Spinal cord (tissue), 10 donors: ENCODE measurements at places on chromosomes 13 and 19. TPM values are rescaled to one million over a fixed set of nuclear protein-coding genes. Genes with fewer than 3 reads are reported as not detected.
A peak's percentile ranks its signal among the peaks of the same experiment; 100 is the strongest.

GRCh38 chr19:43316591-43317319 is 36.7 kb upstream of the CD177 start:
- no peak for DNase-seq

Gene NRTN
- total RNA-seq = 0.99 TPM

Gene PALM
- 48.8 TPM for total RNA-seq

DNA sequence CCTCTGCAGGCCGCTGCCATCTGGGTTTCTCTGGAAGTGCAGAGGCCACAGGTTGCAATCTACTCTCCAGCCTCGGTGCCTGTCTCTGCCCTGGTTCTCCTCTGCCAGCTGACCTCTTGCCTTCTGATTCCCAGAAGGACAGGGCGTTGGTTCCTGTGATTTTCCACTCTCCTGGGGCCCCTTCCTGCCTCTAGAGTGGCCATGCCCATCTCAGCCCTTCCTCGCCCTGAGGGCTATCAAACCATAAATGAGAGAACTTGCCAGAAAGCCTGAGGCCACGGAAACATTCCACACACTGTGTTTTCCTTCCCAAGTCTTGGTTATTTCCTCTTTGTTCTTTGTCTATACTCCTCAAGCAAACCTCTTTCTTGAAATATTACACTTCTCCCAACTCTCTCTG is 146.2 kb downstream of the SHISA2 start:
- DNase-seq = no peak

- DNase-seq = no peak
These were observed at the start of gene ING1 for GRCh38 chr13:110713642-110713952. ING1 (plus strand) TSS chr13:110713700; CDS start chr13:110714150, 450 bp downstream.

GRCh38 chr13:72204291-72204690 is 337.3 kb upstream of the DACH1 start:
- no peak for DNase-seq

Gene MIDN
- 13.3 TPM for total RNA-seq

Gene KLC3
- 1.1 TPM for total RNA-seq

GRCh38 chr13:67062160-67062559 is 168.0 kb downstream of the PCDH9 start:
- no peak for DNase-seq

DNA sequence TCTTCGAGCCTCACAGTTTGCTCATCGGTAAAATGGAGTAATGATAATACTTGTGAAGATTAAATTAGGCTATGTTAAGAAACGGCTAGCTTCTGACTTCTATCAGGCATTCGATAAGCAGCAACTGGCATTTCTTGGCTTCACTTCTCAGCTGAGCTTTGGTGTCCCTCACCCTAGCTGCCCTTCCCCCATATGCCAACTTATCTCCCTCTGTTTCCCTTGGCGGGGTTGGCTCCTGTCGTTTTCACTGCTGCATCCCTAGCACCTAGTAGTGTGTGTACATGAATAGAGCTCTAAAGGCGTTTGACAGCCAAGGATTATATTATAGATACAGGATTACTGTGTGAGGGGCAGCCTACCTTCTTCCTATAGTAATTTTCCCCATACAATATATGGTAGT is 97.5 kb downstream of the TNFSF11 start:
- no peak for DNase-seq

DNA sequence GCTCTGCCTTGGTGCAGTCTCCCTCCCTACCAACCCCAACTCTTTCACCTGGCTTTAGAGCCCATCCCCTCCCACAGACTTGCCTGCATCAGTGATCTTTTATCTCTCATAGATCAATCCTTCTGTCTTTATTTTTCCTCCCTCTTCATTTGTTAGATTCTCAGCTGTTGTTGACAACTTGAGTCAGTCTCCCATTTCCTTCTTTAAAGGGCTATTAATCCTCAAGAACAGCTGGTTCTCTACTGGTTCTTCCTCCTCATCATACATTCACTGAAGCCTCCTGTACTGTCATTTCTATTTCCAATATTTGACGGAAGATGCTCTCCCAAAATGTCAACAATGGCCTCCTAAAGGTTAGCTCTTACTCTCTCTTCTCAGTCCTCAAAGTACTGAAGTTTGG is 408.2 kb downstream of the TBC1D4 start:
- DNase-seq = no peak

Gene ACER1
- total RNA-seq = not detected

- no peak for DNase-seq
These were observed 55.4 kb downstream of the KDM4B start for GRCh38 chr19:5024282-5024681.

Gene ELF1
- 41.3 TPM for total RNA-seq

Gene ZSCAN4
- not detected for total RNA-seq

GRCh38 chr13:30158774-30159445 is 148.4 kb downstream of the KATNAL1 start:
- no peak for DNase-seq

GRCh38 chr19:2806736-2807378 is 12.8 kb upstream of the ZNF554 start:
- DNase-seq = no peak

DNA sequence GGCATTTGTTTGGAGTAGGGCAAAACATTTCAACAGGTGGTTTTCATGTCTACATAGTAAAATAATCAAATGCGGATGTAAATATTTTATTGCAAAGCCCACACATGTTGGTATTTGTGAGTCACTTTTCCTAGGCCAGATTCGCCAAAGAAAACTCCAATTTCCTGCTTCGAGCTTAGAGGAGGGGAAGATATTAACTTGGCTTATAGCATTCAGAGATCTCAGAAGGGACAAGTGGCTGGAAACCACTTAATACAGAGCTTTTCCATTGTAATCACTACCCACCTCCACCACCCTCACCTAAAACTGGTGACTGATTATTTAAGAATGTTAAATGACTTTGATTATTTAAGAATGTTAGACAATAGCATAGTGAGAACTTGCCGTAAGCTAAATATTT is 530.6 kb upstream of the SPRY2 start:
- DNase-seq = no peak

- DNase-seq = peak; percentile 97
These were observed 3.9 kb upstream of the C19orf84 start for GRCh38 chr19:51394050-51394836.

Gene FBN3
- total RNA-seq = 7.5 TPM

- DNase-seq = no peak
These were observed 86.3 kb downstream of the LRCH1 start for GRCh38 chr13:46639033-46639981.

DNA sequence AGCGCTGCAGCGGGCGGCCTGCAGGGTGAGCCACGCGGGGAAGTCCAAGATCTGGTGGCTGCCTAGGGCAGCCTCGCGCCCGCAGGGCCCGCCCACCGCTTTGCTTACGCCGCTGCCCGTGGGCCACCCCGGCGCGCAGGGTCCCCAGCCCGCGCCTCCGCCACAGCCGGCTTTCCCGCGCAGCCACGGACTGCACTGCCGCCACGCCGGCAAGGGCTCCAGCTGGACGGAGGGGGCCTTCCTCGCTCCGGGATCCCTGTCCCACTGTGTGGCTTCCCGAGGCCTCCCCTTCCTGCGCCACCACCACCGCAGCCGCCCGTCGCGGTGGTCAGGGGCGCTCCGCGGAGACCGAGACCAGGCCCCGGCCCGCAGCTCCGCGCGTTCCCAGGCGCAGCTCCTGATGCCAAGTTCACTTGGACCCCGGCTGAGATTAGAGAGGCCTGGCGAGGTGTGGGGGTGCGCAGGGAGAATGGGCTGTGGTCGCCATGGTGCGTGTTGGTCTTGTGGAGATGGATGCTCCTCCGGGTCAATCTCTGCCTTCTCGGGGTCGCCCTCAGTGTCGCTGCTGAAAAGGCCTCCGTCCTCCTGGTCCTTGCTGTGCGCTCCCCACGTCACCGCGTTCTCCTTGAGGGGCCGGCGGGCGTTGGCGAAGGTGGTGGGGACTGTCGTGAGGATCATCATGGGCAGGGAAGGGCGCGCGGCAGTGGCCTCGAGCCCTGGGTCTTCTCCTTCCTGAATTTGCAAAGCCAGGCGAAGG is 17.9 kb upstream of the RNF17 start:
- no peak for DNase-seq

- peak; percentile 70 for DNase-seq
These were observed 41.4 kb downstream of the LYL1 start for GRCh38 chr19:13060964-13061927.

DNA sequence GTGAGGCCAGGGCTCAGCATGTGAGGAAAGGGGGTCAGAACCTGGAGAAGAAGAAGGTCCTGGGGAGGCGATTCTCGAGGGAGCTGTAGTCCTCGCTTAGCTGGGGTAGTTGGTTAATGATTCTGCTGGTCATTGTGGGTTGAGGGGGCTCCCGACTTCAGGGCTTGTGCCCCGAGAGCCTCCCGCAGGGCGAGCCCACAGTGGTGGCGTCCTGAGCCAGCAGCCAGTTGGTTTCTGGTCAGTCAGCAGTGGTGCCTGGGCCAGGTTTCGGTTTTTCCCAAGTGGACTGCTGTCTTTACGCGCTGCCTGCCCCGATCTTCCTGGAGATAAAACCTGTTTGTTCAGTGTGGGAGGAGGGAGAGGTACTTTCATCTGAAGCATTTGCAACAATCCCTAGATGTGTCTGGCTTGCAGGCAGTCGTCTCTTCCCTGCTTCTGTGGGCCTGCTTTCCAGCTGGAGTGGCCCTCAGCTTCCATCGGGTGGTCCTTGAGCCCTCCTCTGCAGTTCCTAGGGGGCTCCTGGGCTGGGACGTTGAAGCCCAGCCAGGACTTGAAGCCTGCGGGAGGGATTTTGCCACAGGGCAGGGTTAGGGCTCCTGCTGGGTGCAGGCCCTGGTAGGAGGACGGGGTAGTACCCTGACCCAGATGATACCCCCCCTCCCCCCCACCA is 3.2 kb downstream of the PTBP1 start:
- no peak for DNase-seq

- no peak for DNase-seq
These were observed 483.2 kb downstream of the EFNB2 start for GRCh38 chr13:106052200-106052767.
